KG1 (cell line): ENCODE measurements at places on chromosomes 11 and 22.

DNA sequence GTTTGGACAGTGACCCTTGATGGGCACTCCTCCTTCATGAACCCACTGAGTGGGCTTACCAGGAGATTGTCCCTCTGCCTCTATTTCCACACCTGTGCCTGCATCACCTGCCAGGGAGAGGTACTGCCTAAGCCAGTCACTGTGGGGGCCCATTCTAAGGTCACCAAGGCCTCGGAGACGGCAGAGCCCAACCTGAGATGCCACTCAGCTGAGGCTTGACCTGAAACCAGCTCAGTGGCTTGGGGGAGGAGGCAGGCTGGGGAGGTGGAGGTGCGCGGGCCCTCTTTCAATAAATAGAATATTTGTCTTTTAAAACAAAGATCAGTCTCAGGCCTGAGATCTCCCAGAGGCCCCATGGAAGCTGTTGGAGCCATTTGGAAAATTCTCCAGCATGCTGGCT, 84.5 kb downstream of the DHCR7 start:
- DNase-seq, result no peak

DNA sequence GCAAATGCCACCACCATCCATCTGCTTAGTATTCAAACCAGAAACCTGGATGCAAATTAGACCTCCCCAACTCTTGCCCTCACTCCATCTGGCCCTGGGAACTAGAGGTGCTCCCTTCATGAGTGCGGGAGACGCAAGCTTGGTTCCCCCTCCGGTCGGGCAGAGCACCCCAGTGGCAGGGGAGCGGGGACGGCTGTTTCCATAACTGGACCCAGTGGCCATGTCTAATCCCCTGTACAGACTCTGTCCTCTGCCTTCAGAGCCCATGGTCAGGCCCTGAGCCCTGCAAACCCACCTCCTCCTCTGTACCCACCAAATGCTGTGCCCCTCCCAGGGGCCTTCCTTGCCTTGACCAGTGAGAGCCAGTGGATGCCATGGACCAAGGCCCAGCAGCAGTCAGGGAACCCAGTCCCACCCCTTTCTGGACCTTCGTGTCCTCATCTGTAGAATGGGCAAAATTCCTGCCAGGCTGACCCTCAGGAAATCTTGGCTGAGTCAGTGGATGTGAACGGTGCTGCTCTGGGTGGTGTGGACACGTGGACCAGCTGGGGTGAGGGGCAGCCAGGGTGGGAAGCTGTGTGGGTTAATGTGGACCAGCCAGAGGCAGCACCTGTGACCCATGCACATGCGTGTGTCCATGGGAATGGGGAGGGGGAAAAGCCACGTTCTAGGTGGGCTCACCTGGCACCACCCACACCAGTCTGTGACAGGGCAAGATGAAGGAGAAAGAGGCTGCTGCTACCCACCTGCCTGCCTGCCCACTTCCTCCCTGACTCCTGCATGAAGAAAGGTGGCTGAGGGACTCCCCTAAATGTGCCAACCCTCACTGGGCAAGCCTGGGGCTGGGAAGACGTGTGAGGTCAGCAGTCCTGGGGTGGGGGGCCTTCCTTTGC, 72.8 kb downstream of the LRRC32 start:
- no peak for DNase-seq

GRCh38 chr11:12044799-12045198, 36.4 kb upstream of the DKK3 start:
- no peak for DNase-seq

- DNase-seq, result no peak
These were observed 43.5 kb downstream of the DRG1 start for GRCh38 chr22:31442768-31443489.
